ENCODE measurements at places on chromosomes 12 and 14.

DNA sequence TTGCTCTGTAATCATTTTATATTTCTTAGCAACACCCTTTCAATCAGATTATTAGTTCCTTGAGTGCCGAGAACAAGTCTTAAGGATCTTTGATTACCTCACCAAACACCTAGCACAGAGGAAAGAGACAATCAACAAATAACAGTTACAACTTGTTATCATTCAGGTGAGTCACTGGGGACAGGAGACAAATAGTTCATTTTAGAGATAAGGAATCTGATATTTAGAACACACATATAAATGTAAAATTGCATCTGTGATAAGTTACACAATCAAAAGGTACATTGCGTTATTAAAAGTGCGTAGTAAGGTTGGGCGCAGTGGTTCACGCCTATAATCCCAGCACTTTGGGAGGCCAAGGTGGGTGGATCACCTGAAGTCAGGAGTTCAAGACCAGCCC, 5.1 kb upstream of the STXBP6 start:
- no peak for DNase-seq

- DNase-seq = peak; percentile 42
These were observed 752 bp downstream of the PRICKLE1 start for GRCh38 chr12:42588524-42589464.

GRCh38 chr12:91381309-91381804, 198.7 kb upstream of the DCN start:
- no peak for DNase-seq

DNA sequence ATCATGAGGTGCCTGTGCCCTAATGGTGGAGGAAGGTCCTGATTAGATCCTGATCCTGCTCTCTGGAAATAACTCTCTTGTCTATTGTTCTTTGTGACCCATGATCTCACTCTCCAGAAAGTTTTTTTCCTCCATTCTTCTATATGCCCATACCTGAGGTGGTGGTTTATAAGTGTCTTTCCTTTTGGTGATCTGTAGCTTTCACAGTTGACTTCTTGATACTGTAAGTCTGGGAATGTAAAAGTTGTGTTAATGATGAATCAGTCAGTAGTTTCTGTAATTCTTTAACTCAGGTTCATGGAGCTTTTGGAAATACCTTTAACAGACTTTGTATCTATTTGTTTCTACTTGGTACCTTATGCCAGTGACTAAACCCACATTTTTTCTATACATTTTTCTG, 444.0 kb upstream of the FLRT2 start:
- no peak for DNase-seq

- DNase-seq = peak; percentile 89
These were observed at the start of gene ALDH2 for GRCh38 chr12:111766608-111767361. Gene ALDH2, plus strand, starts transcription at chr12:111766933. Its CDS starts 50 bp downstream, at chr12:111766983.

GRCh38 chr12:103046154-103046553, 88.7 kb downstream of the ASCL1 start:
- no peak for DNase-seq

- DNase-seq = no peak
These were observed 33.7 kb upstream of the PYGL start for GRCh38 chr14:50977863-50978528.

GRCh38 chr12:2488596-2488995, 306.2 kb upstream of the FKBP4 start:
- no peak for DNase-seq

- DNase-seq = no peak
These were observed 44.4 kb downstream of the BICD1 start for GRCh38 chr12:32151086-32151485.

- no peak for DNase-seq
These were observed 27.5 kb upstream of the JPH4 start for GRCh38 chr14:23605931-23606585.

DNA sequence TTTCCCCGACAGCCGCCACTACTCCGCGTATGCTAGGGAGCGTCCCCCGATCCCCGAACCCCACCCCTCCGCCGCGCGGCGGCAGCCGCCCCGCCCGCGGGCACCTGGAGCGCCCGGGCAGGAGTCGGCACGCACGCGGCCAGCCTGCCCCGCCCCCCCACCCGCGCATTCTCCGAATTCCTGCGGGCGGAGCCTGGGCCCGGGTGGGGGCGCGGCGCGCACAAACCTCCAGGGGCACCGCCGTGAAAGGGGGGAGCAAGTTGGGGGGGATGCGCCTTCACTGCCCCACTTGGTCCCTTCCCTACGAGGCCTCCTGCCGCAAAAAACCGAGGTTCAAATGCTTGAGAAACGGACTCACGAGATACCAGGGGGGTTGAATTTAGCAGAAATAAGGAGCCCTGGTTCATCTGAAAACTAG, 1.7 kb downstream of the AJUBA start:
- peak; percentile 70 for DNase-seq

DNA sequence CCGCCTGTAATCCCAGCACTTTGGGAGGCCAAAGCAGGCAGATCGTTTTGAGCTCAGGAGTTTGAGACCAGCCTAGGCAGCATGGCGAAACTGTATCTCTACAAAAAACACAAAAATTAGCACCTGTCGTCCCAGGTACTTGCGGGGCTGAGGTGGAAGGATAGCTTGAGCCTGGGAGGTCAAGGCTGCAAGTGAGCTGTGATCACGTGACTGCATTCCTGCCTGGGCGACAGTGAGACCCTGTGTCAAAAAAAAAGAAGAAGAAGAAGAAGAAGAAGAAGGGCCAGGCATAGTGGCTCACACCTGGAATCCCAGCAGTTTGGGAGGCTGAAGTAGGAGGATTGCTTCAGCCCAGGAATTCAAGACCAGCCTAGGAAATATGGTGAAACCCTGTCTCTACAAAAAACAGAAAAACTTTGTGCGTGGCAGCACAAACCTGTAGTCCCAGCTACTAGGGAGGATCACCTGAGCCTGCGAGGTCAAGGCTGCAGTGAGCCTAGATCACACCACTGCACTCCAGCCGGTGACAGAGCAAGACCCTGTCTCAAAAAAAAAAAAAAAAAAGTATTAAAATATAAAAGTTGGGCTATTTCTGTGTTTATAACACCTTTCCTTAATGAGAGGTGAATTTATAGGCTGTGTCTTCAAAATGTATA, 15.5 kb downstream of the RXYLT1 start:
- no peak for DNase-seq

DNA sequence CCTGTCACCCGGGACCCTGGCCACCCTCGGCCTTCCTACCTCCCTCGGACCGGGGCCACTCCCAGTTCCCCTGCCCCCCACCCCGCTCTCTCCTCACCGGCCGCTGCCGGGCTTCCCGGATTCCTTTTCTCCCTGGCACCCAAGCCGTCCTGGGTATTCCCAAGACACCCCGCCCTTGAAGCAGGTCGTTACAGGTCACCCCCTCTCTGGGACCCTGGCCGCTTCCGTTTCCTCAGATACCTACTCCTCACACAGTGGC, 493 bp downstream of the NUMB start:
- no peak for DNase-seq

GRCh38 chr12:15882118-15882971, at the start of gene STRAP:
Gene STRAP, plus strand, starts transcription at chr12:15882387. Its CDS starts 321 bp downstream, at chr12:15882708.
- peak; percentile 38 for DNase-seq

DNA sequence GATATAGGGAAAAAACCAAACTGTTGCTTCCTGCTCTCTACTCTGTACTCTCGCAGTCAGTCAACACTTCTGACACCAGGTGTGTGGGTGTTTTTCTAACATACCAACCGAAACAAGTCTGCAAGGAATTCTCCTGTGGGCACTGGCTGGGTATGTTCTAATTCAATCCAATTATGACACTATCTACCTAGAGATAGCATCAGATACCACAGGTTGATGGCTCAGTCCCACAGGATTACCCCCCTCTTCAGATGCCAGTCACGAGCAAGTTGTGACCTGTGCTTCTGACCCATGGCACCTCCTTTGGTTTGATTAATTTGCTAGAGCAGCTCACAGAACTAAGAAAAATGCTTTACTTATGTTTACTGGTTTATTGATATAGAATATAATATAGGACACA, 78.3 kb downstream of the DYRK2 start:
- DNase-seq = no peak

DNA sequence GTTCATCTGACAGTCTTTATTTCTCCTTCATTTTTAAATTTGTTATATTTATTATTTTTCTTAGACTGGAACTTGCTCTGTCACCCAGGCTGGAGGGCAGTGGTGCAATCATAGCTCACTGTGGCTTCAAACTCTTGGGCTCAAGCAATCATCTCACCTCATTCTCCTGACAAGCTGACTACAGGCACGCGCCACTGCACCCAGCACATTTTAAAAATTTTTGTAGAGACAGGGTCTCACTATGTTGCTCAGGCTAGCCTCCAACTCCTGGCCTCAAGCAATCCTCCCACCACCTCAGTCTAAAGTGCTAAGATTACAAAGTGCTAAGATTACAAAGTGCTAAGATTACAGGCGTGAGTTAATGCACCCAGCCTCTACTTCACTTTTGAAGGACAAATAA, 96.6 kb downstream of the RALGAPA1 start:
- no peak for DNase-seq

GRCh38 chr12:50182461-50182860, 15.3 kb upstream of the CERS5 start:
- DNase-seq = no peak

- no peak for DNase-seq
These were observed 30.9 kb downstream of the SPPL3 start for GRCh38 chr12:120873226-120873625.

DNA sequence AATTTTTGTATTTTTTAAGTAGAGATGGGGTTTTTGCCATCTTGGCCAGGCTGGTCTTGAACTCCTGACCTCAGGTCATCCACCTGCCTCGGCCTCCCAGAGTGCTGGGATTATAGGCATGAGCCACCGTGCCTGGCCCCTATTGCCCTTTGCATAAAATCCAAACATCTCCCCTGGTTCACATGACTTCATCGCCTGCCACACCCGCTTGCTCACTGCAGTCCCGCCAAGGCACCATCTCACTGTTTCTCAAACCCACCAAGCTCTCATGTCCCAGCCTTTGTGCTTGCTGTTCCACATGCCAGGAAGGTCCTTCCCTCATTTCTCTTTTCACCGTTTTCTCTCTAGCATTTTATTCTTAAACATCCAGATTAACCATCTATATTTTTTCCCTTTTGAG, 9.7 kb downstream of the RHOF start:
- no peak for DNase-seq

- DNase-seq = no peak
These were observed 5.0 kb upstream of the SLC25A47 start for GRCh38 chr14:100317912-100318808.

GRCh38 chr12:97142737-97143410, 235.8 kb downstream of the NEDD1 start:
- DNase-seq = no peak

DNA sequence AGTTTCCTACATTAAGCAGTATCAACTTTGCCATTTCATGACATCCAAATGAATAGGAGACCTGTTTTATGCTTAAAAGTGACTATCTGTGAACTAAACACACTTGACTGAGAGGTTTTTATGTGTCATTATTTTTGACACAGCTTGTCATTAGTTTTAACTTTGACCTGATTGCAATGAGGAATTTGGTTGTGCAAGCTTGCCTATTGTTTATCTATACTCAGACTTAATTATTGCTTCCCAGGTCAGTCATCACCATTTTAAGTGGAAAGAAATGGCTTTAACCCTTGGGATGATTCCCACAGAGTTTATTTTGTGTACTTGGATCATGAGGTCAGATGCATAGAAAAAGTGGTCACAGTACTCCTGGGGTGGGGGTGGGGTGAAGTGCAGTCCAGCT, 171.0 kb upstream of the PRICKLE1 start:
- no peak for DNase-seq

DNA sequence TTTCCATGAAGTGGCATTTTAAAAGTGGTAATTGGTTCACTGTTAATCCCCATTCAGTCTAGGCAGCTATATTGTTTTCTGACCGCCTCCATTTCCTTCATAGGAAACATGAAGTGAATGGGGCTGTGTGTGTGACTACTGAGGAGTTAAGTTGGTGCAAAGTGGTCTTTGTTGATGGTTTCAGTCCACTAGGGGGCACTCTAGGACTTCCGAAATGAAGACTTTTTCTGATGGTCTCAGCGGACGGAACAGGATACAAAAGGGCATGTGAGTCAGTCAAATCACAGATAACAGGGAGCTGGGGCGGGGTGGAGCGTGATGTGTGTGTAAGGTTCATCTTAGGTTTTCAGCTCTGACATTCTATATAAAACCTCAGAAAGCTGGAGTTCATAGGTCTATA, 240.1 kb upstream of the OR4E1 start:
- no peak for DNase-seq

DNA sequence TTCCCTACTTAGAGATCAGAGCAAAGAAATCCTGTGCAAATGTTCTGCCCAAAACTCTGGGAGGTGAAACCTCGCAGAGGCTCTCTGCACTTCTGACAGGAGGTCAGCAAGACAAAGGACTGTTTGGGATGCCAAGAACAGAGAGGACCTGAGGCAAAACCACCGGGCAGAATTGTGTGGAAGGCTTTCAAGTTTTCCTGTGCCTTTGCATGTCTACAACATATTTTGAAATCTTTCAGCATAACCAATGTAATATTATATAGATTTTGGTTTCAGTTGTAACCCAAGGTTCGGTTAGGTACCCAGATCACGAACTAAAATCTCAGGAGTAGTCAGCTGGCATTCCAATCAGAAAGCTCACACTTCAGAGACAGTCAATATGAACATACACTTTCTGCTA, 99.4 kb upstream of the PLEKHA5 start:
- no peak for DNase-seq

DNA sequence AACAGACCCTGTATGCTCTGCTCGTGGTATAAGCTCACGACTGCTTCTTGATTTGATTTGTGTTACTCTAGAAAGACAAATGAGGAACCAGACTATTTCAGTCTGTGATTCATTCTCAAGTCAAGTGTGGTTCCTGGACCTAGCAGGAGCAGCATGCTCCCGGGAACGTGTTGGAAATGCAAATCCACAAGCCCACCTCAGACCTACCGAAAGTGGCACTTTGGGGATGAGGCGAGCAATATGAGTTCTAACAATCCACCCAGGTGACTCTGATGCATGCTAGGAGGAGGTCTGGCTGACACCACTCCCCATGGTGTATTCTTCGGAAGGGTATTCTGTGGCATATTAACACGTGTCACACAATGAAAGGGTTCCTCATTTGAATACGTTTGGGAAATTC, 59.5 kb upstream of the TMX1 start:
- DNase-seq = no peak

DNA sequence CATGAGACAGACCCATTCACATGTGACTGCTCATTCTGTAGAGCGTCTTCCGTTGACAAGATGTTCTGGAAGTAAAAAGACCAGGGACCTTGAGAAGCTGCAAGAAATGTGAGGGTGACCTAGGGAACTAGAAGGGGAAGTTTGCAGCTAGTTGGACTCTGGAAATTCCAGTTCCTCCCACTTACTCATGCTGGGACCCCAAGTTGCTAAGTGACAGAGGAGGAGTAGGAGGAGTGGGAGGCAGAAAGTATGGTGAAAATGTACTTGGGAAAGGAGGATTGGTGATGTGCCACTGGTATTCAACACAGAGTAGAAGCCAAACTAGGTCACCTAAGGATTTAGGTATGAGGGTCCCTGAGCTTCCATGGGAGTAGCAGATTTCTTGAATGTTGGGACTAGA, 132.4 kb downstream of the KCNA5 start:
- DNase-seq = no peak

GRCh38 chr12:39402922-39403321, 40.0 kb downstream of the KIF21A start:
- DNase-seq = no peak

- DNase-seq = no peak
These were observed 17.0 kb downstream of the VCPKMT start for GRCh38 chr14:50099335-50099734.
